ENCODE measurements at places on chromosomes 1 and 21.
A peak's percentile ranks its signal among the peaks of the same experiment; 100 is the strongest.

GRCh38 chr1:37036667-37037053 lies 2.3 kb upstream of the GRIK3 start:
- DNase-seq, result no peak

- DNase-seq, result no peak
These were observed 89.9 kb upstream of the SLC2A1 start for GRCh38 chr1:43048601-43049011.

DNA sequence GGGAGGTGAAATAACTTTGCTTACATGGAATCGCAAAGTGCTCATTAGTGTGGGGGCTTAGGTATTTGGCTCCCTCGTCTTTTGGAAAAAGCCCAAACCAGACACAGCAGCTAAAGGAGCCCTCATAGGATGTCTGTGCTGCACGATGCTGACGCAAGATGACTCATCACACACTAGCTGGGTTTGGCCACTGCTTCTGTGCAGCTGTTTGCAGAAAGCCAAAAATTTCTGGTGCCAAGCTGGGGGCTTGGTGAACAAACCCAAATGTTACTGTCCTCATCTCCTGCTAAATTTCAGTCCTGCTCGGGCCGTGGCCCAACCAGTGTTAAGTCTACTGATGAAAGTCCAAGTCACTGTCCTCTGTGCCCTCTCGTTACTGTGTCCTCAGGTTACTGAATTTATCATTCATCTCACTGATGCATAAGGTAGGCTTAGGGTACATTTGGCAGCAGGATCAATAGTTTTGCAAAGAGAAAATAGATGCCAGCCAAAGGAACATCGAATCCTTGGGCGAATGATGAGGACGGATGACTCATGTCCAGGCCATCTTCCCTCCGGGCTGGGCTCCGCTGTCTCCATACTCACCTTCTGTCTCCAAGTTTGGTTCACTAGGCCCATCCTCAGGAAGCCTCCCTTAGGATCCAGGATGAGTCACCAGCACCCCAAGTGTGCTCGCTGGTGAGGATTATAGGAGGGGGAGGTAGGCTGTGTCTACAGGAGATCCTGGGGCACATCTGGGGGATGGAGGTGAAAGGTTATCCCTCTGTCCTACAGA lies 177.7 kb downstream of the ADSS2 start:
- DNase-seq, result no peak

- DNase-seq, result peak; percentile 68
These were observed 697 bp downstream of the AGO3 start for GRCh38 chr1:35931446-35932157.

DNA sequence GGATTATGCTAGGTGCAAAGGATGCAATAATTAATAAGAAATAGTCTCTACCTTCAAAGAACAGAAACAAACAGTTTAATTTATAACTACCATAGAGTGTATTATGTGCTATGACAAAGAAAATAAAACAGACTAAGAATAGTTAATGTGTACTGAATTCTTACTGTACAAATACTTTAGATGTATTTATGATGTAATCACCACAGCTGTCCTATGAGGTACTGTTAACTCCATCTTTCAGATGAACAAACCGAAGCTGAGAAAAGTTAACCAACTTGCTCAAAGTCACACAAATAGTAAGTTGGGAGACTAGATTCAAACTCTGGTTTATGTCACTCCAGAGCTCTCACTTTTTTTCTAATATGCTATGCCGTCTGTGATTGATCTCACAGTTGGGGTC lies 77.0 kb upstream of the FGGY start:
- no peak for DNase-seq

- no peak for DNase-seq
These were observed 38.7 kb upstream of the COL24A1 start for GRCh38 chr1:86195281-86195680.

GRCh38 chr1:169098380-169098779 lies 8.1 kb upstream of the ATP1B1 start:
- no peak for DNase-seq

DNA sequence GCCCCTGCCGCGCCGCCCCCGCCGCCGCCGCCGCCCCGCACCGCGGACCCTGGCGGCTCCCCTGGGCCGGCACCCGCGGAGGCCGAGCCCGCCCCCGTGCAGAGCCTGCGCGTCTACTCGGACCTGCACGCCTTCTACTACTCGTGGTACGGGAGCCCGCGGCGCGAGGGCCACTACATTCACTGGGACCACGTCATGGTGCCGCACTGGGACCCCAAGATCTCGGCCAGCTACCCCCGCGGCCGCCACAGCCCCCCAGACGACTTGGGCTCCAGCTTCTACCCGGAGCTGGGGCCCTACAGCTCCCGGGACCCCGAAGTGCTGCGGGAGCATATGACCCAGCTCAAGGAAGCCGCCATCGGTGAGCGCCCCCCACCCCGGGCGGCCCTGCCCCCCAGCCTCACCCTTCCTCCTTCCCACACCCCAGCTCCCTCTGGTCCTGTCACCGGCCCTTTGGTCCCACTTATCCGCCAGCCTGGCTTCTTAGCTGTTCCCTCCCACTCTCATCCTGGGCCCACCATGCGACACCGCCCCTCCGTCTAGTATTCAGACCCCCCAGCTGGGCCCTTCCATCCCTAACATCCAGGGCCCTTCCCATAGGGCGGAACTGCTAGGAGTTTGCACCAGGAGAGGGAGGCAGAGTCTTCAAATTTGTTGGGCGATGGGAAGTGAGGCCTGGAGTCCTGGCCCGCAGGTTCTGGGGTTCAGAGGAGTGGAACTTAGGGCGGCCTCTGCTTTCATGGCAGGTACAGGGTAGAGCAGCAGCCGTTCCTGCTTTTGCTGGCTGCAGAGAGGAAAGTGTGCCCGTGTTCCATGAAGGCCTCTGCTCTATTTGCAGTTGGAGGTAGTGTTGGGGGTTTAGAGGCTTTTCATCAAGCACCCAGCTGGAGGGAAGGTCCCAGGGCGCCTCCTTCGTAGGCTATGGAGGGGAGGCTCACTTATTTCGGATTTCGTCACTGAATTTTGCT lies 1.0 kb downstream of the MANEAL start:
- peak; percentile 33 for DNase-seq

- peak; percentile 10 for DNase-seq
These were observed 98.9 kb downstream of the DHRS3 start for GRCh38 chr1:12518931-12519692.

DNA sequence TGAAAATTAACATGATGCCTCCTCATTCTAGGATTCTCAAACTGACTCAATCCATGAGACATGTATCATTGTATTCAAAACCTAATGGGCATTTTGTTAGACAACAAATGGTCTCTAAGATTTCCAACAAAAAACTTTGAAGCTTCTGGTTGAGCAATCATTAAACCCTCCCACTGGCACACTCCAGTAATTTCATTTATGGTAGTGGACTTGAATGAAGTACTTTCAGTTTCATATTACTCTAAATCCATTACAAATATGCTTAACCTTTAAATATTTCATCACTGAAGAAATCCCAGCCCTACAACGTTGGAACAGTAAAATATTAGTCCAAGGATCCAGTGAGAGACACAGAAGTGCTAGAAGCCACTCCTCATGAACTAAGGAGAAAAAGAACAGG lies 43.5 kb downstream of the GBP6 start:
- DNase-seq, result peak; percentile 34

GRCh38 chr1:198162091-198162767 lies 5.4 kb downstream of the NEK7 start:
- DNase-seq, result no peak

DNA sequence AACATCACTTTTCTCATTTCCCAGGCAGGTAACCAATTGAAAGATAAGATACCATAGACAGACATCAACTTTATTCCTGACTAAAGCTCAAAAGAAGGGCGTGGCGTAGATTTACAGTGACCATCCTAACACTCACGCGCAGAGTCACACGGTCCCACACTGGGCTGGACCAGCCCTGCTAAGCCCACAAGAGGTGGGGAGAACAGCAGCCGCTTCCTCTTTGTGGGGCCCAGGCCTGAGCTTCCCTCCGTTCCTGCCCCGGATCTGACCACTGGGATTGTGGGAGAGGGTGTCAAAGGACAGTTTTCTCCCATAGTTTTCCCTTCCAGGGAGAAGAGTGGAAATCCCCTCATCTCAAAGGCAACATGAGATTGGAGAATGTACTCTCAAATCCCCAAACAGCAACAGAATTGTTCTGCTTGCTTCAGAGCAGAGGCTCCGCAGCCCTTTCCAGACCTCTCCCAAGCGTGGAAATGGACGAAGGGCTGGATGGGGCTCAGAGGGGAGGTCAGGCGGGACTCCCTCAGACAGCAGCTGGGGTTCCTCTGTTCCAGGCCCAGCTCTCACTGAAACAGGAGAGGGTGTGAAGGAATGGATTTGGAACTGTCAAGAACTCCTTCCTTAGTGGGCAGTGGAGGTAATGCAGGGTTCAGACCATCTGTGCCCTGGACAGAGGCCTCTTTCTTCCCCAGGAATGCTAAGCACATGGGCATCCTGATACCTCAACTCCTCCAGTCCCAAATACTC lies 33.7 kb downstream of the L1TD1 start:
- DNase-seq, result no peak

DNA sequence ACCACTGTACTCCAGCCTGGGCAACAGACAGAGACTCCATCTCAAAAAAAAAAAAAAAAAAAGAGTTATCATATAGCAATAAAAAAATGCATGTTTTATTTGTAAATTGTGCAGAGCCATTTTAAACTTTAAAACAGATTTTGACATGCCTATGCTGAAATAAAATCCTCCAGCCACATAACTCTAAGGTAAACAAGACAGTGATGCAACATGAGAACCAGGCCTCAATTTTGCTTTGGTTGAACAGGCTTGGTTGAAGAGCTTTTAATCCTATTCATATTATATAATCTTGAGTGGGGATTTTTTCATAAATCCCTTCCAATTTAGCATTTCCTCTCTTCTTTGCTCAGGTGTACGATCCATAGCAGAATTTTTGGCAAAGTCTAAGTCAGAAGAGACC lies 26.1 kb downstream of the ARMH1 start:
- DNase-seq, result peak; percentile 80

DNA sequence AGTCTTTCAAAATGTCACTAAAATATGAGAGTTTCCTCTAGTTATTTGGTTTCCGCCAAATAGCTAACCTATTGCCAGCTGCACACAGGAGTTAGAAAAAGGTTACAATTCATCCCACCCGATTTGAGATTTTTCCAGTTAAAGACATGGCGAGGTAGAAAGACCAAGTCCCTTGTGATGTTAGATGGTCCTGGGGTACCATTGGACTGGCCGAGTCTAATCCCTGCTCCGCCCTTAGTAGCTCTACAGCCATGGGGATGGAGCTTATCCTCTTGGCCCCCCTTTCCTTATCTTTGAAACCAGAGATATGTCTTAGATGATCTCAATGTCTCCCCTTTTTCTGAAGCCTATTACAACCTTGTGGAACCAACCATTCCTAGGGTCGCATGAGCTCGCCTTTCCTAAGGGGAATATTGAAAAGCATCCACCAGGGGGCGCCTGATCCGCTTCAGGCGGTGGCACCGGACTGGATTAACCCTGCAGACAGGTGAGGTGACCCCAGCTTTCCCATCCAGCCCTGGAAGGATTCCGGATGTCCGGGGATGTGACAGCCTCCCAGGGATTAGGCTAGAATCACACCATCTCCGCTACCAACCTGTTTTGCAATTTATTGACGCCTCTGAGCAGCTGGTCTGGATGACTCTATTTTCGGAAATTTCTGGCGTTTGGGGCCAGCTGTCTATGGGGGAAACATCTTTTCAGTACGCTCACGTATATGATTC lies 68.3 kb upstream of the SIM2 start:
- DNase-seq, result peak; percentile 10

- DNase-seq, result no peak
These were observed 6.2 kb upstream of the TEX35 start for GRCh38 chr1:178506669-178507068.

DNA sequence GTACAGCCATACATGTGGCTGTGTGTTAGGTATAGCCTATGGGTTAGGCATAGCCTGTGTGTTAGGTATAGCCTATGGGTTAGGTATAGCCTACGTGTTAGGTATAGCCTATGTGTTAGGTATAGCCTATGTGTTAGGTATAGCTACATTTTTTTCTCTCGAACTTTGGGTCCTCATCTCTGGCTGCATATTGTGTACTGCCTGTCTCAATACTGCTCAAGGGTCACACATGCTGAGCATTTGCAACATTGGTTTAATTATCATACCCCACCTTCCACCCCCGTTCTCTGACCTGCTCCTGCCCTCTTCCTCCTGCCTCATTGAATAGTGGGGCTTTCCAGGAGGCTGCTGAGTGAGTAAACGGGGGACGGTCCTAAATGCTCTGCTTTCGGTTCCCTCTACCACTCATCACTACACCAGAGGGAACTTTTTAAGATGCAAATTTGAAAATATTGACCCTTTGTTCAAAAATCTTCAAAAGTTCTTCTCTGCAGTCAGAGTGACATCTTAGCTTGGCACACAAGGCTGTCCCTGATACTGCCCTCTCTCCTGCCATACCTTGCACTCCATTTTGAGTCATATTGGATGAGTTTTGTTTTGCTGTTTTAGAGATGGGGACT lies 17.8 kb downstream of the OR2B11 start:
- DNase-seq, result no peak

GRCh38 chr1:32465578-32465933 lies 684 bp downstream of the ZBTB8B start:
- DNase-seq, result peak; percentile 11

GRCh38 chr1:21152423-21153100 lies 24.1 kb downstream of the EIF4G3 start:
- no peak for DNase-seq

DNA sequence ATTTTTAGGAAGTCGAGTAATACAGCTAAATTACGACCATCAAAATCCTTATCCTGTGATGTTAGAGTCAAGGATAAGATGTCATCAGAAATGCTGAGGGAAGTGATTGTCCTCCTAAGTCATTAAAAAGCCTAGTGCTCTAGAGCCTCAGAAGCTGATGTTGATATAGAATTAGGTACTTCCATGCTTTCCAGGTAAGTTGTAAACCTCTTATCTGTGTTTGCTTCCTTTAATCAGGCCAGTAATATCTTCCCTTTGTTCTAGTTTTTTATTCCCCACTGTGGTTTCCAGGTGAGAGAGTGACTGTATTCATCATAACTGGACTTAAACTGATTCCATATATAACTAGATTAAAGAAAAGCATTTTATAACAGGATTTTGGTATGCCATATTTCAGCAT lies 44.4 kb downstream of the SMG7 start:
- no peak for DNase-seq

DNA sequence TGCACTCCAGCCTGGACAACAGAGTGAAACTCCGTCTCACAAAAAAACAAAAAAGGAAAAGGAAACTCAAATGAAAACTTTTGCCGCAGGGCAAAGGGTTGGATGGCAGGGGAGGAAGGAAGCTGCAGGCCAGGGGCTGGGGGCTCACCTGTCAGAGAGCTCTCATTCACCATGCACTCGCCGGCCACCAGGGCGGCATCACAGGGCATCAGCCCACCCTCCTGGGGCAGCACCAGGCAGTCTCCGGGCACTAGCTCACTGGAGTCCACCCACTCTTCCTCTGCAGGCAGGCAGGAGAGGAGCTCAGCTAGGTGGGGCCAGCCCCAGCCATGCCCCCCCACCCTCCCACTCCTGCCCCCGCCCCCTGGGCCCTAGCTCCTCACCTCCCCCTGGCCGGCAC lies 11.9 kb downstream of the ATP13A2 start:
- no peak for DNase-seq
